ENCODE measurements at places on chromosomes 2 and 18. TPM values are rescaled to one million over a fixed set of nuclear protein-coding genes. Genes with fewer than 3 reads are reported as not detected.

DNA sequence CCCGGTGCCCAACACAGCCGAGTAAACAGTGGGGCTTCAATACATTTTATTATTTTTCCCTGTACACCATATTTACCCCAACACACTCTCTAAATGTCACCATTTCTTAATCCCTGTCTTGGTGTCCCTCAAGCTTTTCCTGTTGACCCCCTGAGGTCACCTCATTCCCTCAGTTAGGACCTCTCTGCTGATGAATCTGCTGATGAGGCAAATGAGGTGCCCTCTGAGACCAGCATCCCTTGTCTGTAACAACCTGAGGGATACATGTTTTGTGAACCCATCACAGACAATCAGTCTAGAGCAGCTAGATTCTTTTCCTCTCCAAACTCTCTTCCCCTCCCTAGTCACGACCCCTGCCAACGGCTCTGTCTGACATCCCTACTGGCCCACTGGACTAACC, 127.6 kb downstream of the FSHR start:
- no peaks in the 10 kb centered on the region for H3K4me1 ChIP-seq
- H3K27me3 ChIP-seq: no peaks in the 10 kb centered on the region
- H3K4me3 ChIP-seq: no peak overlapping the region
- no peak for DNase-seq

GRCh38 chr2:31317396-31317795, 83.4 kb downstream of the EHD3 start:
- DNase-seq: no peak
- no peaks in the 10 kb centered on the region for H3K4me1 ChIP-seq
- H3K27ac ChIP-seq: no peak overlapping the region

DNA sequence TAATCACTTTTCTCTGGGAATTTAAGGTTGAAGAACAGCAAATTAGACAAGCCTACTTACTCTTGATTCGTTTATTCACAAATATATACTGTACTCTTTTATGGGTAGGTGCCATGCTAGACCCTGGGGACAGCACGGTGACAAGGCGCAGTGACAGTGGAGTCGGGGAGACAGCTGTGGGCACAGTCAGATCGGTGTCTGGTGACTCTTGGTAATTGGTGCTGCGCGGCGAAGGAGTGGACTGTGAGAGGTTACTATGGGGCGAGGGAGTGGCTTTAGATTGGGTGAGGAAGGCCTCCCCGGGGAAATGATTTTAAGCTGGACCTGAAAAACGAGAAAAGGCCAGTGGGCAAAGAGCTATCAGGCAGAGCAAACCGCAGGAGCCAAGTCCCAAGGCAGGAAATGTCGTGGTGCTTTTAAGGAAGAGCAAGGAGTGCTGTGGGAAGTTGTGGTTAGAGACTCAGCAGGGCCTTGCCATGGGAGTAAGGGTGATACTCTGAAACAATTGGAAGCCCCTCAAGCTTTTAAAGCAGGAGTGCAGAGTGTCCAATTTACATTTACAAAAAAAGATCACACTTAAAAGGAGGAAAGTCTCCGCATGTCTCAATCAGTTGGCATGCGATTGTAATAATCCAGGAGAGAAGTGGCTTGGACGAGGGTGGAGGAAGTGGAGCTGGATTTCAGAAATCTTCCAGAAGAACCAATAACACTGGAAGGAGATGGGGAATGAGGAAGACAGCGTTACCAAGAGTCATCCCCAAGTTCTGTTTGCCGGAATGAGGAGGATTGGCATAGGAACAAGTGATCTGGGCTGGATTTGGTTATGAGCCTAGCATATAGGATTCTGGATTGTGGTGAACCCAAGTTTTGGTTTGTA, 36.1 kb upstream of the TXNDC2 start:
- H3K27ac ChIP-seq: no peak overlapping the region
- H3K4me3 ChIP-seq: no peak overlapping the region
- peaks cover 8% of the 10 kb centered on the region for H3K4me1 ChIP-seq
- no peaks in the 10 kb centered on the region for H3K36me3 ChIP-seq
- no peak for DNase-seq
- H3K27me3 ChIP-seq: no peaks in the 10 kb centered on the region

Gene KIAA2012
- not detected for total RNA-seq

Gene PAX3
- not detected for total RNA-seq

Gene MAP2
- total RNA-seq: not detected

Gene ARHGAP15
- not detected for total RNA-seq
